CD8-positive, alpha-beta T cell (primary cell): ENCODE measurements at places on chromosomes 2 and 18.

DNA sequence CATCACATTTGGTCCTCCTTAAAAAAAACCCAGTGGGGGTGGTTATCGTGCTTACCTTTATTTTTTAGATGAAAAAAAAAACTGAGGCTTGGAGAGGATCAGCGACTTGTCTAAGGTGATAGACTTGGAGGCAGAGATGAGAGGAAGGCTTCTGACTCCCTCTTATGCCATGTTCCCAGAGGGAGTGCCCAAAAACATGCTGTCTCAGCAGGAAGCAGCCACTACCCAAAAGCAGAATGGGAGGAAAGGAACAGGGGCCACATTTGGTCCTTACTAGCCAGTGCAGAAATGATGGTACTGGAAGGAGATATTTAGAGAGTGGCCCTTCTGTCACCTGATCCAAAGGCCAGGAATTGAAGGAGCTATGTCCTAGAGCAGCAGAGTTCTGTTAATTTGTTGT, 118.4 kb downstream of the B3GNT2 start:
- DNase-seq = no peak

GRCh38 chr2:216428618-216429350, 16.5 kb downstream of the SMARCAL1 start:
- DNase-seq = no peak

DNA sequence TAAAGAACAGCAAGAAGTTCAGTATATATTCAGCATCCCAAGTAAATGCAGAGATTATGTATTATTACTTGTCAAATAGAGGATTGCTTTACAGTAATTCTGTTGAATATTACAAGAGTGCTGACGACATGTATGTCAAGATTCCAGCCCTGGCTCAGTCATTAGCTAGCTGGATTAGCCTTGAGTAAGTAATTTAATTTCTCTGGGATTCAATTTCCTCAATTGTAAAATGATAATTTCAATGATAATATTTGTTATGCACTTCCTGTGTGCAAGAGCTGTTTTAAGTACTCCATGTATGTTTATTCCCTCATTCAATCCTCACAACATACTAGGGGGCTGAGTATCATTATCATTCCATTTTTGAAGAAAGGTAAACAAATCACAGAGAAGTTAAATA, 44.0 kb downstream of the TCF4 start:
- DNase-seq = no peak

DNA sequence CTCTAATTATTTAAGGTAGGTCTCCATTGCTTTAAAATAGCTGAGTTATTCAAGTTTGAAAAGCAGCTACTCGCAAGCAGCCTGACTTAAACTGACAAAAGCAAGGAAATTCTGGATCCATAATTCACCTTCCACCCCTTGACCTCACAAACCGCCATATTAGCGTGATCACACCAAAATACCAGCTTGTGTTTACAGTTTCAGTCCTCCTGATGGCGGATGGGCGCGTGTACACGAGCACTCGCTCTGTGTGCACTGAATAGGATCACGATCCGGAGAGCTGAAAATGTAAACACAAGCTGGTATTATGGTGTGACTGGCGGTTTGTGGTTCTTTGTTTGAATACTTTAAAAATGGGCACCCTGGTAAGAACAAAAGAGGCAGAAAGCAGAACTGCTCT, 42.4 kb upstream of the PSMD14 start:
- DNase-seq = no peak

DNA sequence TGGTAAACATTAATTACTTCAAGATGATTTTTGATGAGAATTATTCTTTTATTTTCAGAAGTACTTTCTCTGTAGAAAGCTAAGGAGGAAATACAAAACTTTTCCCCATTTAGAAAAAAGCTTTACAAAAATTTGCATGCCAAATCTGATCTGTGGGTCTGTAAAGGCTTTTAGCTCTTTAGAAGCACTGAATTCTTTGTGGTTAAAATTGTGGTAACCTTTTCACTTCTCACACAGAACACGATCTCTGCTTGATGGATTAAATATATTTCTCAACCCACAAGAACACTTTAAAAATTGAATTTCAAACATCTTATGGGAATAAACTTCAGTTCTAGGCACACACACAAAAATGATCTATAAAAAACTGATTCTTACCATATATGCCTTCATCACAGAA, 63.7 kb downstream of the VIL1 start:
- no peak for DNase-seq

- DNase-seq = no peak
These were observed 336.3 kb downstream of the NYAP2 start for GRCh38 chr2:225735844-225736243.

GRCh38 chr2:62627667-62628066, 77.8 kb upstream of the EHBP1 start:
- no peak for DNase-seq

- DNase-seq = no peak
These were observed 171.2 kb downstream of the CMPK2 start for GRCh38 chr2:6694555-6694954.

- DNase-seq = no peak
These were observed 508.3 kb downstream of the TSN start for GRCh38 chr2:122263746-122264145.

DNA sequence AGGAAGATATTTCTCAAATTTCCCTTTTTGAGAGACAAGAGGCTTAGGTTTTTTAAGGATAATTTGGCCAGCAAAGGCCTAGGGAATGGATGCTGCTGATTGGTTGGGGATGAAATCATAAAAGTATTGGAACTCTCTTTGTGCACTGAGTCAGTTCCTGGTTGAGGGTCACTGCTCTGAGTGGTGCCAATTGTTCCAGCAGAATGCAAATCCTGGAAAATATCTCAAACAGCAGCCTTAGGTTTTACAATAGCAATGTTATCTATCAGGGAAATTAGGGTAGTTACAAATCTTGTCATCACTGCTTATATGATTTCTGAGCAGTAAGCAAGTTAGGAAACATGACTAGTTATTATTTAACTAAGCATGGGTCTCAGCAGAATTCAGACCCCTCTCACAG, 96.2 kb downstream of the RAD51AP2 start:
- no peak for DNase-seq

GRCh38 chr2:218130822-218131221, 5.0 kb downstream of the CXCR2 start:
- DNase-seq = no peak

DNA sequence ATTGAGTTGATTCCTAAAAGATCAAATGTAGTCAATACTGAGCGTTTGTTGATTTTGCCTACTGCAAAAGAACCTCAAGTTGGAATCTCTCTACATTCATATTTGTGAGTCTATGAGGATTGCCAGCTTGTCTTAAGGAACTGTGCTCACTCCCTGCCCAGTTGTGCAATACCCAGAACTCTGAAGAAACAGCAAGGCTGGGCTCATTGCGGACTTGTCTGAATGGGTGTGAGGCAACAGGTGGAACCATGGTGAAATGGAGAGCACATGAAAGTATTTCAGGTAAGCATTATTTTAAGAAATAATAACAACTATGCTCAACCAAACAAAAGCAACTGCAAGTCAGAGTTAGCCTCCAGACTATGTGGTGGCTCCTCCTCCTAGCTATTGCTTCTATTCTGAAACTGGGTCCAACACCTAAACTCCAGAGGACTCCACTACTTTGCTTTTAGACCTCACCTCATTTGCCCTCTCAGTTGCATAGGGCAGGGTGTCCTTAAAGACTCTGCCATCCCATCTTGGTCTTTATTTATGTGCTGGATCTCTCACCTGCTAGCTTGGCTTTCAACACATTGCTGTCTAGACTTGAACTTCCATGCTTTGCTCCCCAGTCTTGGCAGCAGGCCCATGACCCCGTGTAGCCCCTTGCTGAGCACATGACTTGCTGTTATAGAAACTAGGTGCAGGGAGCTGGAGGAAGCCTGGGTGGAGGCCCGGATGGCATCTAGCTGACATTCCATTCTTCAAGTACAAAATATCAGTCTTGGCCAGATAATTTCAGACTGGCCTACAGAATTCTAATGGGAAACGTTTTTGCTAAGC, 94.8 kb upstream of the ARL5A start:
- no peak for DNase-seq

DNA sequence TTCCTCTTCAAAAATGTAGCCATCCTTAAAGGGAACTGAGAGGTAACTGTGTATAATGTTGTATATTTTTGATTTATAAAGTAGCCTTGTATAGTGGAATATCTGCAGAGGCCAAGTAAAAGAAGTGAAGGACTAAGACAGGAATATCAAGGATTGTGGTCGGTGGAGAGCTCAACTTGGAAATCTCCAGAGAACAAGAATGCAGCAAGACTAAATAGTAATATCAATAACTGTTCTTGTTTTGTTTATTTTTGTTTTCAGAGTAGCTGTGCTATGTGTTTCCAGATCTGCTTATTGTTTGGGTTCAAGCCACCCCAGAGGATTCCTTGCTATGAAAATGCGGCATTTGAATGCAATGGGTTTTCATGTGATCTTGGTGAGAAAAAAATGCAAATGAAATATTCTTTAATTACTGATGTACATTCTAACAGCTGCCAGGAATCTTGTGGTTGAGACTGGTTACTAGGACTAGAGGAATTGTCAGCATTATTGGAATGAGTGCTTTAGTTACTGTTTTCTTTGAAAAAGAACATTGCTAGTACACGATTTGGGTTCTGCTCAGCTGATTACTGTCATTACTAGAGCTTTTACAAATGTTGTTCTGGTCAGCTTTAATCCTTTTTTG, 25.0 kb downstream of the FASTKD2 start:
- no peak for DNase-seq

- DNase-seq = no peak
These were observed 15.5 kb downstream of the SH3BP4 start for GRCh38 chr2:234967201-234967869.

DNA sequence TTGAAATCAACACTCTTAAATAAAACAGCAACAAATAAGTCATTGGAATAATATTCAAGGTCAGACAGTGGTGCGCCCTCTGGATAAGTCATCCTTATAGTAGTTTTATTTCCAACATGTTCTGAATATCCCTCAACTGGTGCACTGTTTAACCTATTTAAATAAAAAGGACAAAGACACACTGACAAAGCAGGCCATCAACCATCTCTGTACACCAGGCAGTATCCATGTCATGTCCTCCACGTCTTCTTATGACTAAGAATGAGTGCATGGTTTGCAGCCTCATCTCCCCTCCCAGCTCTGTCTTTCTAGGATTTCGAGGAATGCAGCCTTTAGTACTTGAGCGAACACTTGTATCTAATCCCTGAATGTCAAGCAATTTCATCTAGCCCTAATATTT, 42.4 kb downstream of the ST3GAL5 start:
- no peak for DNase-seq

- no peak for DNase-seq
These were observed 133.6 kb upstream of the APCDD1 start for GRCh38 chr18:10320791-10321190.

DNA sequence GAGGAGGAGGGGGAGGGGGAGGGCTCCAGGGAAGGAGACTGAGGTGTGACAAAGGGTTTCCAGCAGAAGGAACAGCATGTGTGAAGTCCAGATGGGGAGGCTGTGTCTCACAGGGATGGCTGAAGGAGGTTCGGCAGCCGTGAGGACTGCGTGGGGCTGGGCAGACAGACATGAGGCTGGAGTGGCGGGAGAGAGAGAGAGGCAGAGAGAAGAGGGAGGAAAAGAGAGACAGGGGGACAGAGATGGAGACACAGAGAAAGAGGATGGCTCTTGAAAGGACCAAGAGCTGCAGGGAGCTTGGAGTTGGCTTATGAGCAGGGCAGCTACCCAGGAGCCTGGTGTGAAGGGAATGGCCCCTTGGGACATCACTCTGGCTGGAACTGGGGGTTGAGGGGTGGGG, 138.9 kb upstream of the ASB18 start:
- no peak for DNase-seq

DNA sequence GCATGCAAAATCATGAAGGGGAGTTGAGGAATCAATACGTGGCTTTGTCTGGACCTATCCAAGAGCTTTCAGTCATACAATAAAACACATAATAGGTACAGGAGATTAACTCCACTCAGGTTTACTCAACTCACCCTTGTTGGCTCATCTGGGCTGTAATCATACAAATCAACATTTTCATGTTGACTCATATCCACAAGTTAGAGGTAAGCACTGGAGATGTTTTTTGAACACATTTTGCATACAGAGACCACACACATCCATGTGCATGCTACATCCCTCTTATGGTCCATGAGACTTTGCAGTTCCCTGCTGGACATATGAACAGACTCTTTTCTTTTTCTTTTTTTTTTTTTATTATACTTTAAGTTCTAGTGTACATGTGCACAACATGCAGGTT, 336.9 kb upstream of the PIK3C3 start:
- no peak for DNase-seq

DNA sequence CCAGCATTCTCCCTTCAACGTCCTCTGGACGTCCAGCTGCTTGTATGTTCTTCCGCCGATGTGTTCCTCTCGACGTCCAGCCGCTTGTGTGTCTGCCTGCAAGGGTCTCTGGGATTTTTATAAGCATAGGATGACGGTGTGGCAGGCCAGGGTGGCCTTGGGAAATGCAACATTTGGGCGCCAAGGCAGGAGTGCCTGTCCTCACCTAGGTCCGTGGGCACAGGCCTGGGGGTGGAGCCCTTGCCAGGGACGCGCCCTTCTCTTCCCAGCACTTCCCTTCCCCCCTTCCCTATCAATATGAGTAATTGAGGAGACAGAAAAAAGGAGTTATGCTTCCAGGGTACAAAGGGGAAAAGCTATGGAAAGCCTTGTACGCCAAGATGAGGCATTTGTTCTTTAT, 6.4 kb downstream of the NLRC4 start:
- no peak for DNase-seq

GRCh38 chr2:13616616-13617015, 899.9 kb downstream of the TRIB2 start:
- DNase-seq = no peak

- DNase-seq = no peak
These were observed 100.6 kb downstream of the MSH2 start for GRCh38 chr2:47503481-47504070.

- DNase-seq = no peak
These were observed 20.9 kb downstream of the GREB1L start for GRCh38 chr18:21262979-21263378.

DNA sequence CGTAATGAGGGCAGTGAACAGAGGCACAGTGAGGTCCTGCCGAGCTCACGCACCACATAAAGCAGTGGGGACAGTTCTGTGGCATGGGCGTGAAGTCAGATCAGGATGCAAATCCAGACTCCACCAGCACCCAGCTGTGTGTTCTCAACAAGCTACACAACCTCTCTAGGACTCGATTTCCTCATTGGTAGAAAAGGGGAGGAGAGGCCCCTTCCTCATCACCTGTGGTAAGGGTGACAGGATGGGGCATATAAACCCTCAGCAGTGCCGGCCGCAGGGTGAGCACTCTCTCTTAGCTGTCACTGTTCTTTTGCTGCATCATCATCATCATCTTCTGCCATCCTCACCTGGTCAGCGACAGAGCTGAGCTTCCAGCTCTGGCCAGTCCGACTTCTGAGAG, 54.8 kb downstream of the C2orf76 start:
- DNase-seq = no peak

- DNase-seq = no peak
These were observed 74.6 kb upstream of the ZFP36L2 start for GRCh38 chr2:43300781-43301583.

DNA sequence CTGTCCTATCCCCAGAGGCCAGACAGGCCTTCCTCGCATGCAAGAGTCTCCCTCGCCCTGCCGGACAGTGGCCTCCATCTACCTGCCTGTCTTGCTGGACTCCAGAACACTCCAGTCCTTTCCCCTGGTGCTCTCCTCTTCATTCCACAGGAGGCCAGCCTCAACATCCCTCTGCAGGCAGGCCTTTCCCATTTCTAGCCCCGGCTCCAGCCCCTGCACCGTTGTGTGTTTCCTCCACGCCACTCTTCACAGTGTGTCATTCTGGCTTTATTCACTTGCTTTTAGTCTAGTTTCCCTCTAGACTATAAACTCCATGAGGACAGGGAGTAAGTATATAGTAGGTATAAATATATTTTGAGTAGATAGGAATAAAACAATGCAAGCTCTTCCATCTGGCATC, 81.2 kb downstream of the LOXHD1 start:
- no peak for DNase-seq
